ENCODE measurements at places on chromosomes 2 and 18.

GRCh38 chr2:50714089-50714488 lies 317.8 kb downstream of the NRXN1 start:
- no peak for DNase-seq

DNA sequence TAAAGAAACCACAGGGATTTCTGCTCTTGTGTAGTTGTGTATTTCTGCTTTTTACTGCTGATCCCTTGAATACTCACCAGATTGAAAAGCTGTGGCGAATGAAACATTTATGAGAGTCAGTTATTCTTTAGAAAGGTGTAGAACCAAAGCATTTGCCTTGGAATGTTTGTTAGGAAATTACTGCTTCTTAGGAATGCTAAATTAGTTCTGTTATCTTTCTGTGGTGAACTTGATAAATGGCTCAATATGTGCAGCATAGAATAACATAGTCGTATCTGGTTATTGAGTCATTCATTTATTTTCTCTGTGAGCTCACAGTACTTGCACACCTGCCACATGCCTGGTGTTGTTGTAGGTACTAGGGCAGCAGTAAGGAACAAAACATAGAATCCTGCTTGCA lies 57.0 kb upstream of the FAM237A start:
- DNase-seq, result no peak

DNA sequence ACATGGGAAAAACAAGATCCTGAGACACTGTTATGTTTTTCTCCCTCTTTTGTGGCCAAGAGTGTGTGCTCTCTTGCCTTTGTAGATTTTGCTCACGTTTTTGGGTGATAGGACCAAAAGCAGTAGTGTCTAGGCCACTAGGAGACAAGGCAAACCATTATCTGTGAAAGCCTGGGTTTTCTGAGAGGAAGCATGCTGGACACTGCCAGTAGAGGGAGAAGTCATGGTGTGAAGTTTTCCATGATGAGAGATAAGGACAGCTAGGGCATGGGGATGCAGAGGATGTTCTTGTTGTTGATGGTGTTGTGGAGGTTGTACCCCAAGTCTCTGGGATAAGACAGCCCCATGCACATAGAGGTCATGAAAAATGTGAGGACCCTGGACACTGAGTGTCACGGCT lies 285.3 kb downstream of the SOX11 start:
- no peak for DNase-seq

DNA sequence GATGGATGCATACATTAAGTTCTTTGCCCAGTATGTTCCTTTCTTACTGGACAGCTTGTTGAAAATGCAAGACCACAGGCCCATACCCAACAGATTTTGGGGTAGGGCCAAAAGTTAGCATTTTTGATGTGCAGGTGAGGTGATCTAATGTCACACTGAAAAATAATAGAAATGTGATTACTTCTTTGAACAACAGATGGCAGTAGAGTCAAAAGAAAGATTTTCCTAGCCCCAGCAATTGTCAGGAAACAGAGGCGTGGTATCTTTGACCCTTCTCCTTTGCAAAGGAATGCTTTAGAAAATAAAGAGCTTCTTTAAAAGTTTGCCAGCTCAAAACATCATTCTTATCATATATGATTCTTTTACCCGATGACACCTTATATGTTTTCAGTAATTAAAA lies 343.6 kb upstream of the SYT4 start:
- no peak for DNase-seq

DNA sequence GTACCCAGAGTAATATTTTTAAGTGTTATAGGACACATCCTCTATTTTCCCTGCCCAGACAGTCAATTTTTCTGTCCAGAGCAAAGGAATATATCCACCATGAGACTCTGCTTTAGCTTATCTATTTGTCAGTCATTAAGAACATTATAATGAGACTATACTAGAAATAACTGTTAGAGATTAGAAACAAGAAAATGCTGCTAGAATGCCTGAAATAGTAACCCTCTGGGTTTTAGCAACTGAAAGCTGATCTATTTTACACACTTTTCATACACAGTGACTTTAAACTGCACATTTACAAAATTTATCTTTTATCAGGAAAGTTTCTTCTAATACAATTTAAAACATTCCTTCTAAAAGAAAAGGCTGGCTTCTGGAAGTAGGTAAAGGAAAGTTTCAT lies 39.6 kb downstream of the MBD2 start:
- DNase-seq, result no peak

DNA sequence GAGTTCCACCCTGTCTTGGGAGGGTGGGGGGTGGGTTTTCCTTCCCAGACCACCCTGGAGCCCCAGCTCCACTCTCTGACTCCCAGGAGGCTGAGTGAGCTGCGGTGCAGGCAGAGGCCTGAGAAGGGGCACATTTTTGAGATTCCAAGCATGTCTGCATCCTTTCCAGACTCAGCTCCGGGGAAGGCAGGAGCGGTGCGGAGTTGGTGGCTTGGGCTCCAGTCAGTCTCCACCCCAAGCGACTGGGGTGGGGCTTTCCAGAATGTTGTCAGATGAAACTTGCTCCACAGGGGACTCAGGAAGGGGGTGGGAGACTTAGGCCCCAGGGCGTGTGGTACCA lies 44.2 kb upstream of the HS6ST1 start:
- no peak for DNase-seq

- DNase-seq, result no peak
Measured at GRCh38 chr2:128282976-128283810, 35.5 kb downstream of the HS6ST1 start.

GRCh38 chr2:23386339-23387220 lies 1.6 kb downstream of the KLHL29 start:
- DNase-seq, result no peak

GRCh38 chr2:239308661-239309397 lies 92.0 kb downstream of the HDAC4 start:
- no peak for DNase-seq

GRCh38 chr2:862355-862687 lies 88.3 kb upstream of the SNTG2 start:
- DNase-seq, result no peak

- no peak for DNase-seq
Measured at GRCh38 chr2:206716623-206717022, 1.6 kb downstream of the DYTN start.

DNA sequence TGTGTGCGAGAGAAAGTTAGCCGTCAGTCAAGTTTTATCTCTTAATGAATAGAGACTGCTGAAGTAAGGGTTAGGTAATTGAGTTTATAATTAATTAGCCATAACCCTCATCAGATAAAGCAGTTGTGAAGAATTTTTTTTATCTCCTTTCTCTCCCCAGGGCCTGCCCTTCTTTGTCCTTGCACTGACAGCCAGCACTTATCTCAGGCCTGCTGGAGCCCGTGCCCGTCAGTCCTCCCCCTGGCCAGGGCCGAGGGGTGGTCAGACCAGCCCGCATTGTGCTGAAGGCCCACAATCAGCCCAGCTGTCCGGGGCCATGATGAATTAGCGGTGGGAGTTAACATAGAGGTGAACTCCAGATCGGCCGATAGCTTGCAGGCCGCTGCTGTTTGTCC lies 315.7 kb downstream of the GBX2 start:
- no peak for DNase-seq

DNA sequence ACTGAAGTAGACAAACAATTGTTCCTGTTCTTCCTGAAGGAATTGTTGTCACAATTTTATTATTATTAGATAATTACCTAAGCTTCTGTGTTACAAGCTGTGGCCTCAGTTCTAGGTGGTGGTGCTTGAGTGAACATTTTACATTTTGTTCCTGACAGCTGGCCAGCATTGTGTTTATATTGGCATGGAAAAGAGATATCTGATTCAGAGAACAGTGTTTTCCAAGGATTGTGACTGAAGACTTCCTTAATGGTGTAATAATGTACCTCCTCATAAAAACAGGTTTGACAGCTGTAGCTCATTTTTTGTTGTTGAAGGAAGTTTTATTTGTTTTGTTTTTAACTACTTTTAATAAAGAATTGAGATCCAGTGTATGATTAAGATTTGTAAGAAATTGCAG lies 95.2 kb downstream of the EPB41L5 start:
- DNase-seq, result no peak

DNA sequence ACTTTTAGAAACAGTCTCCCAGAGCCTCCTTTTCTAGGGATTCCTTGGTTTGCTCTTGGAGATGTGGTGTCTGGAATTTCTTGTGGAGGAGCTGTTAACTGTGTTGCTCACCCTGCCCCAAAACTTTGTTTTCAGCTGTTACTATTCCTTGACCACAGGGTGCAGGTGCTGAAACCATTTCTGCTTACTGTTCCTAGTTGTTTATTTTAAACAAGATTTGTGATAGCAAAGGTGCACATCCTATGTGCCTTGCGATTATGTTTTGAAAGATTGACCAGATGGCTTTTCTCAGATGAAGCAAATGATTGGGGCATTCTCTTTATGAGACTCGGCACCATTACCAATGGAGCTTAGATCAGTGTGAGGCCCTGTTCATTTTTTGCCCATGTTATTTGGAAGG lies 111.2 kb downstream of the RAB3GAP1 start:
- no peak for DNase-seq

DNA sequence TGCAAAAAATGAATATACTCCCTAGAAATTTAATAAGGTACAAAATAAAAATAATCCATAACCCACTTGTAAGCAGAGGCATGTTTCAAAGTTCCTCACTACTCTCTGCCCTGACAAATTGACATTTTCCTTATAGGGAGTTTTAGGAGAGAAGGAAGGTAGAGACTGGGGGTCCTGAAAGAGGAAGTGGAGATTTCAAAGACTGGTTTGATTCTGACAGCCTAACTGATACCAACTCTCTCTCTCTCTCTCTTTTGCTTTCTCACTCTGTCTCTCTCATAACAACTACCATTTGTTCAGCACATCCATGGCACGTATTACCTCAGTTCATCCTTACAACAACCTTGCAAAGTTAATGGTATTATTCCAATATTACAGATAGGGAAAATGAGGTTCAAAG lies 18.6 kb downstream of the FZD7 start:
- DNase-seq, result no peak

- DNase-seq, result no peak
Measured at GRCh38 chr2:230413479-230413878, 2.5 kb upstream of the SP100 start.

DNA sequence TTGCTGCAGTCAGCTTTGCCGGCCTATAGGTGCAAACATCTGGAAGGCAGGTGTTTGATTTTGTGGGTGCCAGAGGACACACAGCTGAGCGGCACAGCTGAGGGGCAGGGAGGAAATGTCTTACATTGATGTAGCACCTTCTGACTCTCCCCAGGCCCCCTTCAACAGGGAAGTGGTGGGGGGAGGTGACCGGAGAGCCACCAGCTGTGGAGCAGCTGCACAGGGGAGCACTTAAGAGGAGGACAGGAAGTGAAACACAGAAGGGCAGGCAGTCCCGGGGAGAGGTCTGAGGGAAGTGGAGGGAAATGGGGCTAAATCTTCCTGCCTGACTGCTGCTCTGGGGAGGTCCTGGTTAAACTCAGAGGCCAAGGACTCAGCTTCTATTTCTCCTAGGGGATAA lies 409.1 kb downstream of the TNS1 start:
- no peak for DNase-seq

GRCh38 chr2:48543895-48544294 lies 13.9 kb downstream of the STON1 start:
- DNase-seq, result no peak

Measured in NCI-H1048 (cell line).